ENCODE measurements at places on chromosomes 11 and 22. TPM values are rescaled to one million over a fixed set of nuclear protein-coding genes. Genes with fewer than 3 reads are reported as not detected.

Gene SWAP70
- 28.4 TPM for total RNA-seq

GRCh38 chr11:62805961-62806441, 761 bp upstream of the NXF1 start:
- DNase-seq: no peak

Gene EMID1
- 10.8 TPM for total RNA-seq

- DNase-seq: no peak
Observed at GRCh38 chr11:78641541-78641940, 66.9 kb upstream of the NARS2 start.

GRCh38 chr11:650482-650881, 13.4 kb downstream of the DRD4 start:
- DNase-seq: no peak

Gene SIK2
- 26.6 TPM for total RNA-seq

Gene KLHDC7B
- not detected for total RNA-seq

- no peak for DNase-seq
Observed at GRCh38 chr11:701741-702461, 4.1 kb upstream of the EPS8L2 start.

Gene OR51A2
- total RNA-seq: not detected

GRCh38 chr22:45240104-45240809, 437 bp downstream of the KIAA0930 start:
- DNase-seq: no peak

DNA sequence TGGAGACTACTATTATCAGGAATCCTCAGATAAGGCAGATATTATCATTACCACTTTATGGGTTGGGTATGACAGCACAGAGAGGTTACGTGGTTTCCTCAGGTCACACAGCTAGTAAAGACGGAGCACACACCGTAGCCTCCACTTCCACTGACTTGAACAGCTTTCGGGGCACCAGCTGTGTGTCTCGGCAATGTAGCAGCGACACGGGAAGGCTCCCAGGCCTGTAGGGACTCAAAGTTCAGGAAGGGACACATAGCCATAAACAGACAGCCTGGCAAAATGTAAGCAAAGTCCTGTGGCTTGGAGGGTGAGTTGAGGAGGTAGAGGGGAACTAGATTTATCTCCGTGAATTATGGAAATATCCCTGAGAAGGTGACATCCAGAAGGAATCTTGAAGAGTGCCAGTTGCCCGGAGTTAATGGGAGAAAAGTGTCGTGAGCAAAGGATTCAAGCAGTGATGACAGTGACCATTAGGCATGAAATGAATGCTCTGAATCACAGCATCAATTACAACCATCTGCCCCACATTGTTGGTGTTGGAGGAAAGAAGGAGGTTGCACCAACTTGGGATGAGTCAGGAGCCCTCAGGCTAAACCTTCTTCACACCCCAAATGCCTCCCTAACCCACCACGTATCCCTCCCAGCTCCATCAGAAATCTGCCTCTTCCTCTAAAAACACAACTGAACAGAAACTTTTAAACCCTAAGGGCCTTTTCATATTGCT, 106.7 kb upstream of the ASPHD2 start:
- DNase-seq: no peak

DNA sequence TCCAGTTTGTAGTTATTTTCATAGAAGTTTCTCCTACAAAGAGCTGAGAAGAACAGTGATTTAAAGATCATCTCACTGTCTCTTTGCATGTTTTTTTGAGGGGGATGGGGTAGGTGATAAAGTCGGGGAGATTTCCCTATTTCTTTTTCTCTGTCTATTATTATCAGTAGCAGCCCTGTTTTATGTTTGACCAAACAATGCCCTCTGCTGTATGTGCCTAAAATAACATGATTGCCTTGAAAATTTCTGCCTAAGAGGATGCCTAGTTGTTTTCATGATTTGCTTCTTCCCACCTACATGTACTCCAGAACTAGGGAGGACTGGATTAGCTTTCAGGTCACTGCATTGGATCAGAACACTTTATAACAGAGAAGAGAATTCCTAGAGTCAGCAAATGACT, 1330.2 kb downstream of the LRRC4C start:
- DNase-seq: no peak

- no peak for DNase-seq
Observed at GRCh38 chr22:32476281-32477195, 1.9 kb downstream of the FBXO7 start.

Gene OR5F1
- not detected for total RNA-seq

Gene TLCD5
- 16.9 TPM for total RNA-seq

- no peak for DNase-seq
Observed at GRCh38 chr11:68684385-68685356, at the start of gene GAL. GAL (plus strand) TSS chr11:68684544; CDS start chr11:68684924, 380 bp downstream.

DNA sequence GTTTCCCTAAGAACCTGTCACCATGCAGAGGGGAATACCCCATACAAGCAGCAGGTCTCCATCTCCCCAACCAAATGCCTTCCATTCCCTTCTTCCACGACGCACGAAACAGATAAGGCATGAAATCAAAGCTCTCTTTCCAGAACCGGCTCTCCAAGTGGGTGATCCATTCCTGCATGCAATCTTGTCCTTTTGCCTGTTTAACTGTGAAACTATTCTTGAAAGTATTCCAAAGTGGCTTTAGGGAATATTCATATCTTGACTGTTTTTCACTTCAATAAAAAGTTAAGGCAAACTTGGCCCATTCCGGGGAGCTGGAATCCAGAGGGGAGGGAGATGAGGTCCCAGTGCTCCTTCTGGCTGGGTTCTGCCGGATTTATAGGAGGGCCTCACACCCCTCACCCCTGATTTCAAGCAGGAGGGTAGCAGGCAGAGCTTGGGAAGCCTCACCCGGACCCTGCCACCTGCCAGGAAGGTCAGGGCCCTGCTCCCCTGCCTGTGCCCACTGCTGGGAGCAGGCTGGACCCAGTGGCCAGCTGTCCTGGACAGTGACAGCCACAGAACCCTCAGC, 60.9 kb downstream of the SCGB1A1 start:
- DNase-seq: no peak

Gene KCNQ1OT1
- total RNA-seq: 9.8 TPM

- DNase-seq: no peak
Observed at GRCh38 chr11:70527046-70527395, 128.7 kb downstream of the CTTN start.

DNA sequence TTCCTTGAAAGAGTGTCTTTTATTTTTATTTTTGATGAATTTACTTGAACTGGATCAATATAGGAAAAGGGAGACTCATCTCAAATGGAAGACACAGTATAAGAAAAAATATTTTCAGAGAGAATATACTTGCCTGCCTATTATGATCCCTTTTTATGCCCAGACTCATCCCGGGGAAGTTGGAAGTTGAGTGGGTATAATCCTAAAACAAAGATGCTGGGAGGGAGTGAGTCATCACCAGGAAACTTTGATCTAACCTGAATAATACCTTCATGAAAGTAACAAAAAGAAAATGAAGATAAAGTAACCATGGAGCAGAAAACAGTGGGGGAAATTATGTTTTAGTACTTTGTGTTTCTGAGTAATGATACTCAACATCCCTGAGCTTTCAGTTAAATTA, 1514.0 kb downstream of the FAM181B start:
- no peak for DNase-seq

Gene OR52N5
- total RNA-seq: not detected

DNA sequence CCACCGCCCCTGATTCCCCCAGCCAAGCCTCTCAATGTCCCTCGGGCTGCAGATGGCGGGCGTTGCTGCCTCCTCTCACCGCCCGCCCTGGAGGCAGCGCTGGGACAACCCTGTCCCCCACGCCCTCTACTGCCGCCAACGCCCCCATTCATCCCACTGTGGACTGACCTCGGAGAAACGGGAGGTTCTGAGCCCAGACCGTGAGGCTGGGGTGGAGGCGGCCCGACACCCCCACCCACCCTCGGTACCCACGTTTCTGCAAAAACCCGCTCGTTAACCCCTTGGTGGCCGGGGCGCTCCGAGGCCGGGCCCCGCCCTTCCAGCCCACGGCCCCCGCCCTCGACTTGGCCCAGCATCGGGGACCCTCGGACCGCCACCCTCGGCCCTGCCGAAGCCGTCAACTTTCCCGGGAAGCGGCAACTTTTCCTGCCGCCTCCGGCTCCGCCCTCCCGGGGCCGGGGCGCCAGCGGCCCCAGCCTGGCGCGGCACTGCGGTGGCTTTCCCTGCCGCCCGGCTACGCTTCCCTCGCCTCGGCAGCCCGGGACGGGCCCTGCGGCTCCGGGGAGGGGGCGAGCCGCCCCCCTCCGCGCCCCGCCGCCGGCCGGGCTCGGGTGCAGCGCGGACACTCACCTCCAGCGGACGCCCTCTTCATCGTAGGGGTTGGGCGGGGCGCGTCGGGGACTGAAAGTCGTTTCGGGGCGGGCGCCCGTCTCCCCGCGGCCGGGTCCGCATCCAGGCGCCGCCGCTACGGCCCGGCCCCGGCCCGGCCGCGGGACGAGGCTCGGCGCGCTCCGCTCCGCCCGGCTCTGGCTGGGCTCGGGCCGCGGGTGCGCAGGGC, 458 bp downstream of the RTN4R start:
- DNase-seq: peak; percentile 57

- DNase-seq: no peak
Observed at GRCh38 chr11:34072041-34072440, 20.5 kb downstream of the CAPRIN1 start.

DNA sequence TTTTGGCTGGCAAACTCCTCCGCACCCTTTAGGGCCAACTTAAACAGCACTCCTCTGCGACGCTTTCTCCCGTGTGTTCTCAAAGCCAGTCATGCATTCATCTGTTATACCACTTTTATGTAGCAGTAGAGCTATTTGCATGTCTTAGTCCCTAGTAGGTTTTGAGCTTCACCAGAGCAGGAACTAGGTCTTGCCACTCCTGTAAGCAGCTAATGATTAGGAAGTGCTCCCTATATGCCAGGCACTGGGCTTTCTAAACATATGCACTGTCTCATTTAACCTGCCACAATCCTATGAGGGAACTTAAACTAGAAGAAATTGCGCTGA, 180.8 kb downstream of the DBX1 start:
- peak; percentile 39 for DNase-seq

DNA sequence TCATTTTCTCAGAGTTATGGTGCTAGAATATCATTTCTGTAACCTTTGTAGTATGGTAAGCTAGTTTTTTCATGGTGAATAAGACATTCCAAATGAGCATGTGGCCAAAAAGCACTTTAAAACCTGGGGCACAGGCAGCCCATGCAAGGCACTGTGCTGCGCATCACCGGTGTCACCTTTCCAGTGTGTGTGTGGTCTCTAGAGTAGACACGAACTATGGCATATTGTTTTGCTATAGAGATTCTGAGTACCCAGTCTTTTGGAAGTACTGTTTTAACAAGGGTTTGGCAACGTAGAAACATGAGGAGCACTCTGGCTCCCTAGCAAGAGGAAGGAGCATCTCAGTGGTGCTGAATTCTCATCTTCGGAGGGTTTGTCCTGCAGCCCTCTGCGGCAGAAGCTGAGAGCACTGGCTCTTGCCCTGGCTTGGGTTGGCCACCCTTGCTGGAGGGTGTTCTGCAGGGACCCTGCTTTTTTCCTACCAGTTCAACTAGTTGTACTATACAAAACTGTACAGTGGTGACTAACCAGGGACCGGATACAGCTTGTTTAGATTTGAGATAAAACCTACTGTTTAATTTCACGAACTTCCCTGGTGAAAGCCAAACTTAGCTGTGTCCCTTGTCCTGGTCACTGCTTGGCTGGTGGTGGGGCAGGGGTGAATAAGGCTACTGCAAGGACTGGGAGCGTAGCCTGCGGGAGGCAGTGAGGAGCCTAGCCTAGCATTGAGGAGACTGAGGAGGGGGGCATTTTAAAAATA, 135.7 kb downstream of the ATXN10 start:
- no peak for DNase-seq

DNA sequence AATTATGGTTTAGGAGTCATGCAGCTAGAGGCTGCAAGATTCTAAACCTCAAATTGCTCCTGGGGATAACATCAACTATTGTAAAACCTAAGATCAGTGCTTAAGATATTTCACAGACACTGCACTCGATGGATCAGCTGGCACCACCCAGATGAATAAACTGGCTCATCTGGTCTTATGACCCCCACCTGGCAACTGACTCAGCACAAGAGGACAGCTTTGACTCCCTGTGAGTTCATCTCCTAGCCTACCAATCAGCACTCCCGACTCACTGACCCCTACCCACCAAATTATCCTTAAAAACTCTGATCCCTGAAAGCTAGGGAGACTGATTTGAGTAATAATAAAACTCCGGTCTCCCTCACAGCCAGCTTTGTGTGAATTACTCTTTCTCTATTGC, 782 bp upstream of the TTC12 start:
- no peak for DNase-seq

Gene RTN4RL2
- total RNA-seq: 0.59 TPM

Gene MGAT3
- 30.0 TPM for total RNA-seq

Gene P2RX6
- 1.6 TPM for total RNA-seq

DNA sequence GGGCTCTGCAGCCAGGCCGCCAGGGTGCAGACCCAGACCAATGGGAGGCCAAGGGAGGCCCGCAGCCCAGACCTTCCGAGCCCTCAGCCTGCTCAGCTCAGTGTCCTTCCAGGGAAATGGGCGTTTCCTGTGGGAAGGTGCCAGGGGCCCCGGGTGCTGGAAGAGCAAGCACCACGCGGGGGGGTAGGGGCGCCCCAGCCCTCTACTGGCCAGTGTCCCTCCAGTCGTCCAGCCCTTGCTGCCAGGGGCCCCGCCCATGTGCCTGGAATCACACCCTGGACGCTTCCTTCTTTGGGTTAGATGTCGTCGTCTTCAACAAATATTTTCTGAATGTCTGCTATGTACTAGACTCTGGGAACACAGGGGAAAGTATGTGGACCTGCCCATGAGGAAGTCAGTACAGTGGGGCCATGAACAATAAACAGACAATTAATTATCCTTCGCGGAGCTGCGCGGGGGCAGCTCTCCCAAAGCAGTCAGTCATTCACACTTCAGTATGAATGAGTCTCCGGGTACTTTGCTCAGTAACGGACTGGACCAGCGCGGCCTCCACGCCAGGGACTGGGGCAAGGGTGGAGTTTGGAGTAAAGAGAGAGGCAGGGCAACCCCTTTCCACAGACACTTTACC, 60.2 kb downstream of the CDKN1C start:
- DNase-seq: no peak

GRCh38 chr11:8241373-8242117, 22.1 kb downstream of the LMO1 start:
- DNase-seq: peak; percentile 34

Gene MEI1
- total RNA-seq: 1.6 TPM

DNA sequence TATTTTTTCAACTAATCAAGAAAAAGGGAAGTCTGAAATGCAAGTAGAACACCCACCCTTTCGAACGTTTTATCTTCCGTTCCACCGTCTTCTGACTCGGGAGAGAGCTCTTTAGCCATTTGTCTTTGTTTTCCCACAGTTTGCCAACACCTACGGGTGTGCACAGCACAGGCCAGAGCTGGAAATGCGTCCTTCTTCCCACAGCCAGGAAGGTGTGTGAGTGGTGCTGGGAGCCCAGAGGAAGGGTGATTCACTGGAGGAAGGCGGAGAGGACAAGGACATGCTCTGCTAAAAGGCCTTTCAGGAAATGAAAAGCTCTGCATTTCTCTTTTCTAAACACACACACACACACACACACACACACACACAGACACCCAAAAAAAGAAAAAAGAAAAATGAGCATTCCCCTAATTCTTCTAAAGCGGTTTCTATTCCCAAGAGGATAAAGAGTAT, 18.5 kb downstream of the ENDOD1 start:
- DNase-seq: peak; percentile 58

Gene C1QTNF4
- 15.8 TPM for total RNA-seq

Gene SLC5A1
- 0.30 TPM for total RNA-seq

GRCh38 chr11:17546240-17546639, 819 bp upstream of the OTOG start:
- DNase-seq: no peak

GRCh38 chr11:124944565-124944964, 8.7 kb upstream of the HEPACAM start:
- DNase-seq: no peak

- no peak for DNase-seq
Observed at GRCh38 chr11:17673951-17674350, 45.4 kb upstream of the MYOD1 start.

Measured in spinal cord (tissue), 10 donors.